ENCODE measurements at places on chromosomes 12 and 14.

DNA sequence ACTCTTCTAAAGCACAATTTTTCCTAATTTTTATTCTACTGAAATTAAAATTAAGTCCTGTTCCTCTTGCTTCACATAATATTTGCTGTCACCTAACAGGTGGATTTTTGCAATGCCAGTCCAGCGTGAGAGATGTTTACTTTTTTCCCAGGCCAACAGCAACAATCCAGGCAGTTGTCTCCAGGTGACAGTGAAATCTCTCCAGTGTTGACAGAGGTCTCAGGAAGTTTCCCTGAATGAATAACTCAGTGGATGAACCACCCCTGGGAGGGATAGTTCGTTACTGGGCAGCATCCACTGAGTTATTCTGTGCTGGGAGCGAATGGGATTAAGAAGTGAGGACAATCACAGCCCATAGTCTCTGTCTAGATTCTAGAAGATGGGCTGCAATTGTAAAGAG lies 7.1 kb upstream of the NT5DC3 start:
- no peak for DNase-seq

DNA sequence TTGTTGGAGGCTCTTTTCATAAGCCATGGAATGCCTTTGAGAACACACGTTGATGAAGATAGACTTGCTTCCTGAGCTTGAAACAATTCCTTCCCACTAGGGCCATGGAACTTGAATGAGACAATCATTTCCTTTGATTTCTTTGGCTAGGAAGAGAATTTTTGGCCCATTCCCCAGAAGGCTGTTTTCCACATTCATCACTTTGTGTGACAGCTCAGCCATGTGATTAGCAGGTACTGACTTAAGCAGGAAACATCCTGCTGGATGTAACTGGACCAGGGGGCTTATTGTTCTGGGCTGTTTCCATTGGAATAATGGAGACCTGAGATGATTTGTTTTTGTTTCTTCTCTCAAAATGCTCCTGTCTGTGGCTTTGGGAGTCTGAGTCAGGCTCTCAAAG lies 469.8 kb upstream of the SEL1L start:
- DNase-seq = no peak

DNA sequence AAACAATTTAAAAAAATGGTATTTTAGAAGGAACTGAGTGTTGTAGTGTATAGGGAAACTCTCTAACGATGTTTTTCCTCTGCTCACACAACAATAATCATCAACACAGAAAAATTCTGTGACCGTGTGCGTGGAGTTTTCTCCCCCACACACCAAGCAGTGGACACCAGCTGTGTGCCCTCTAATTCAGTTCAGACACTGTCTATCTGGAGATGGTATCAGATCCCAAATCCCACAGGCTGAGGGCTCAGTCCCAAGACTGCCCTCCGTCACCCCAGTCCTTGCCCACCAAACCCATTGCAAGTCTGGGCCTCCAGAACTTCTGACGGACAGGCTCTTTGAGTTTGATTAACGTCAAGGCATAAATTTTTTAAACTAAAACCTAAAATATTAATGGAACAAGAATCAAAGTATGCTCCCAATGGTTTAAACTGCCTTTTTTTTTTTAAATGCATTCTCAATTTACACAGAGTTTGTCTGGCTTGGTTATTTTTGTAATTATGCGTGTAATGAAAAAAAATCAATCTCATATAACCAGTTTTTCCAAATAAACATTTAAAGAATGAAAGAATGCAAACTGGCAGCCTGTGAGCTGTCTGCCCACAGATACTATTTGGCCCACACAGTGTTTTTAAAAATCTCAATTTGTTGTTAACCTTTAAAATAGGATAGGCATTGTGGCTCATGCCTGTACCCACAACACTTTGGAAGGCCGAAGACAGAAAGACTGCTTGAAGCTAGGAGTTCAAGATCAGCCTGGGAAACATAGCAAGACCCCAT lies 19.2 kb downstream of the BLTP3B start:
- no peak for DNase-seq

DNA sequence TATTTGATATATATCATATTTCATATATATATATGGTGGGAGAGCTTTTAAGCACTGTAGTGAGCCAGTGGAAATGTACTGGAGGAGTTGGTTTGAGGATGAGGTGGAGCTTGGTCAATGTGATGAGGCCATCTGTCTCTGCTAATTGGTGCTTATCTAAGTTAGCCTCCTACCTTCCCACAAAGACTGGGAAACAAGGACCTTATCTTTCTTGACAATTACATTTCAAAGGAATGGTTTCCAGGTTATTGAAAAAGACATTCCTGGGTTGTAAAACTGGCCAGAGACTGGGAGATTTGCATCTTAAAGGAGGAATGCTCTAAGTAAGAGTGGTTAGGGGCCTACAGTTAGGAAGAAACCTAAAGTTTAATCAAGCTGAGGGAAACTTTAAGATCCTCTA lies 212.8 kb upstream of the SYT1 start:
- no peak for DNase-seq

- no peak for DNase-seq
Observed at GRCh38 chr12:29402437-29402836, 21.5 kb upstream of the ERGIC2 start.

DNA sequence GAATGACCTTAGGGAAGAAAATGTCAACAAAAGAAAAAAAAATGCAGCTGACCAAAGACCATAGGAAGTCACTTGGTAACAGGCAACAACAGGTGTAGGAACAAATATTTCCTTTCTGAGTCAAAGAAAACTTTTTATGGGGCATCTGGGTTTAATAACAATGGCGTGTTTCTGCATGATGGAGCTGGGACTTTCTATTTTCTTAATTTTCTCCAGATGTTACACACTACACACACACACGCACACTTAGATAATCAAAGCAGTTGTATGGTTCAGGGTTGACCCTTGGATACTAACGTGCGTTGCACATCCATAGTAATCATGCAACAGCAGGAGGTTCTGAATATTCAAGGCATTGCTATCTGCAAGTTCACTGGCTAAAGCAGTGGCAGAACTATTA lies 47.9 kb upstream of the NTF3 start:
- DNase-seq = no peak

DNA sequence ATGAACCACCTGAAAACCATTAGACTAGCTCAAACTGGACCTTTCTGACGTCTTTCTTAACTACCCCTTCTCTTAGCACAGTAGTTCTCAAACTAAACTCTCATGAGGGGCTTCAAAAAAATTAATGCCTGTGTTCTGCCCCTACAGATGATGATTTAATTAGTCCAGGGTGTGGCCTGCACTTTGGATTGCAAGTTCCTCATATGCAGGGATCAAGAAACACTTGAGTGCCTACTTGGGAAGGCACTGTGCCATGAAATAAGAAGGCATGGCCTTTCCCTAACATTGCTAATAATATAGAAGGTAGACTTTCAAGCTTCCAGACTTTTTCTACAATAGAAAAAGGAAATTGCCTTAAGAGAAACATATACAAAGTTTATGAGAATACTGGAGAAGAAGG lies 22.8 kb upstream of the KLHDC2 start:
- DNase-seq = no peak

DNA sequence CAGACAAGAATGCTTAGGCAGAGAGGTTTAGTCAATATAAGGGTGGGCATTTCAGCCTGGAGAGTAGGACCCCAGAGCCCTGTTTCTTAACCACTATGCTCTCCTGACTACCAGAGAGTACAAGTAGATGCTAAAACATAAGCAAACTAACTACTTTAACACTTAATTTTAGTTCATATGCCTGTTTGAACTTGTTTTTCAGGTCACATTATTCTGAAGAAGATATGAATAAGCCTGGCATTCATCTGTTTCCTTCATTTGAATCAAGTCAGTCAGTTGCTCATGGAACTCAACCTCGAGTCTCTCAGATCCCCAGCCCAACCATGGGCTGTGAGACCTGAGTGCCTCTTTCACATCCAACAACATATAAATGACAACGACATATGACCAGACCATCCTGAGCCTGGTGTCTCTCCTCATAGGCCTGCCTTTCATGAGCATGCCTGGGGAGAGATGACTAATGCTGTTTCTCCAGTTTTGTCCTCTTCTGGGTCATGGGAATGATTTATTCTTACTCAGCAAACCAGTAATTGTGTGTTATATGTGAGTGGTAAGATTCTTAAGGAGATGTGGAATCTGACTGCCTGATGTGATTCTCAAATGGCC lies 251.1 kb upstream of the BTG1 start:
- DNase-seq = no peak

- no peak for DNase-seq
Observed at GRCh38 chr14:37122288-37122687, 50.1 kb downstream of the SLC25A21 start.

GRCh38 chr12:7113389-7113871 lies 4.4 kb upstream of the C1RL start:
- DNase-seq = no peak

DNA sequence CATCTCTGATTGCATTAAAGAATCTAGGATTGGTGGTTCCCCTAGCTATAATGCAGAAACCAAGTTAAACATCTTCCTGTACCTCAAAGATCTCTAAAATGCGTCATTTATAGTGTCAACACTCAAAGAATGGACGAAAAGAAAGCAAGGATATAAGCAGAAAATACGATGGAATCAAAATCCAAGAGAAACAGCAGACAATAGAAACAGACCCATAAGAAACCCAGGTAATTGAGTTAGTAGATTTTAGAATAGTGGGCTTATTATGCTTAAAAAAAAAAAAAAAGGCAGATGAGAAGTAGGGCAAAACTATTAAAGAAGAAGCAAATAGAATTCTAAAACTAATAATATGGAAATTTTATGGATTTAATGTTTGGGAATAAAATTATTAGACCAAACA lies 44.4 kb downstream of the USP15 start:
- no peak for DNase-seq

GRCh38 chr12:64780531-64781279 lies 21.5 kb upstream of the GNS start:
- peak; percentile 6 for DNase-seq

- no peak for DNase-seq
Observed at GRCh38 chr12:103626498-103626897, 39.4 kb downstream of the STAB2 start.

- DNase-seq = no peak
Observed at GRCh38 chr14:31949709-31950108, 127.4 kb upstream of the ARHGAP5 start.

DNA sequence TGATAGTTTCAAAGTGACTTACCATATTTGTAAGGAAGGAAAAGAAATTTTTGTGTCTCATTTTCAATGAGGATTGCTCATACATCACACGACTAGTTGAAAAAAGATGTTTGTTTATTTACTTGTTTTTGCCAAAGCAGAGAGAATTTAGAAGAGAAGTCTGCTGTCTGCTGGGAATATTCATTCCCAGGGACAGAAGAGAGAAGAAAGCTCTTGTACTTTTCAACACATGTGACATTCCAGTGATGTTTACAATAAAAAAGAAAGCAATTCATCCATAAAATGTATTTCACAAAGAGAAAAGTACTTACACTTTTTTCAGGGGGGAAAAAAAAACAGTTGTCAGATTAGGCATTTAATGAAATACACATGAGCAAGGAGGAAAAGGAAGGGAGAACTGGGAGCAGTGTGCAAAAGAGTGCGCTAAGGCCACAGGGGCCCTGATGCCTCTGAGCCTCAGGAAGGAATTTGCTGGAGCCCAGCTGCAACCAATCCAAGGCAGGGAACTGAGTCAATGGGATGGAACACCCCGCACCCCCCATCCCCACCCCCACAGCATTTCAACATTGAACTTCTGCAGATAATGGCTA lies 115.0 kb downstream of the RPAP3 start:
- DNase-seq = no peak

- DNase-seq = no peak
Observed at GRCh38 chr14:43778570-43778936, 728.5 kb downstream of the FSCB start.

DNA sequence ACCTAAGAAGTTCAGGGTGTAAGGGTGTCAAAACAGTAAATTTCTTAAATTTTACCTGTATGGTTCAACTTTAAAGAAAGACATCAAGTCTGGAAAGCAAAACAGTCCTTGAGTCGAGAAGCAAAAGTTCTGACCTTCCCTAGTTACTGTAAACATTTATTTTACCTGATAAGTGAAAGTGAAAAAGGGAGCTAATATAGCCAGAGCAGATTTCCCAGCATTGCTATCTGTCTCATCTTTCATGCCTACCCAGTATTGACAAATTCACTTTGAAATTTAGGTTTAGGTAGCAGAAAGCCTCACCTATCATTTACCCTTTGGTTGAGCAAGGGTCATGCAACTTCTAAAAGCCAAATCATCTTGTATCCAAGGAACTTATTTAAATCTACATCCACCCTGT lies 24.5 kb downstream of the SLC38A4 start:
- no peak for DNase-seq

- DNase-seq = no peak
Observed at GRCh38 chr12:54431911-54432814, 13.1 kb upstream of the ITGA5 start.

DNA sequence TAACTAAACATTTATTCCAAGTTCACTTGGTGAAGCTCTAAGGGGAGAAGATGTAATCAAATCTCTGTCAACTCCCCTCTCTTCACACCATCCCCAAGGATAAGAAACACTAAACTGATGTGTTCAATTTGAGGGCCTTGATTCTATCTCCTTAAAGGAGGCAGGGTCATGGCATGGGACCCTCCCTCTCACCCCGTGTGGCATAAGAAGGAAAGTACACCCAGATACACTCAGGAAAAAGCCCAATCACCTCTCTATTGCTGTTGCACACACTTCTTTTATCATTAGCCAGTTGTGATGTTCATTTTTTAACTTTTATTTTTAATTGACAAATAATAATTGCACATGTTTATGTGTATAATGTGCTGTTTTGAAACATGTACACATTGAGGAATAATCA lies 35.1 kb downstream of the WASHC3 start:
- DNase-seq = no peak

DNA sequence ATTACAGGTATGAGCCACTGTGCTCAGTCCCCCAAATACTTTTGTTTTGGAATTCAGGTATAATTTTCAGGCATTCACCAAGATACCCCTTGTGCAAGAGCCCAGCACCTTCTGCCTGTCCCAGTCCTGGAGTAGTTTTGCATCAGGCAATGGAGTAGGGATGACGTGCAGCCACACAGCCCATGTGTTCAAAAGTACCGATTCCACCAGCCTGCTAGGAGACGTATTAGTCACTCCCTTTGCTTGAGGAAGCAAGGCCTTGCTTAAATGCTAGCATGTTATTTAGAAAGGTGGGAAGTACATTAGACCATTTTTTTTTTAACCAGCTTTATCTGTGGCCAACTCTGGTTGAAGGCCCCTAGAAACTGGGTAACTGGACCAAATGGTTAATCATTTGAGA lies 15.0 kb upstream of the GALNT16 start:
- no peak for DNase-seq

- no peak for DNase-seq
Observed at GRCh38 chr12:31339831-31340622, 14.1 kb upstream of the SINHCAF start.

- DNase-seq = no peak
Observed at GRCh38 chr14:87042354-87042753, 950.6 kb downstream of the GALC start.

DNA sequence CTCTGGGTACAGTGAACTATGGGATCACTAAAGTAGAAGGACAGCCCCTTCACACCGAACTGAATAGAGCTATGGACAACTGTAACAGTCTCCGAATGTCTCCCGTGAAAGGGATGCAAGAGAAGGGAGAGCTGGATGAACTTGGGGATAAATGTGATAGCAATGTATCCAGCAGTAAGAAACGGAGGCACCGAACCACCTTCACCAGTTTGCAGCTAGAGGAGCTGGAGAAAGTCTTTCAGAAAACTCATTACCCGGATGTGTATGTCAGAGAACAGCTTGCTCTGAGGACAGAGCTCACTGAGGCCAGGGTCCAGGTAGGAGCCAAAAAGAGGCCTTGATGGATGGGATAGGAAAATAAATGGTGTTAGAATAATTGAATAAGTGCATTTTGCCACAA lies 3.5 kb downstream of the ALX1 start:
- DNase-seq = no peak

Measured in stimulated activated CD4-positive, alpha-beta T cell treated with anti-CD3 and anti-CD28 coated beads, TNF-alpha, amount 100 ng/mL, for 24 hours (primary cell).